ENCODE measurements at places on chromosomes 2 and 18.

- no peak for DNase-seq
These were observed 548.2 kb upstream of the LRRTM1 start for GRCh38 chr2:80852808-80853139.

DNA sequence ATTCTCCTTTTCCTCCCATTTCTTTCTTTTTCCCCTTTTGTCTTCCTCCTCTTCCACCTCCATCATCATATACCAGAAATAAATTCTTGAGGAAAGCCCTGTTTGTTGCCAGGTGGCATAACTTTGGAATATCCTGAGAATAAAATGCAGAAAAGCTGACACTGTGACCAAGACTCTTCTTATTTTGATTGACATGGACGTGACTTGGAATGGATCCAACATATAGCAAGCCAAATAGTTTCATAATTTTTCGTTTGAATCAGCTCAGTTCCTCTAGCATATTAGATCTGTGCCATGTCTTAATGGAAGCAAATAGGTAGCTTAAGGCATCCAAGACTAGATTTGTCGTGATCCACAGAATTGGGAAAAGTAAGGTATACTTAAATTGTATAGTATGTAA, 354.7 kb upstream of the FIGN start:
- DNase-seq, result no peak

DNA sequence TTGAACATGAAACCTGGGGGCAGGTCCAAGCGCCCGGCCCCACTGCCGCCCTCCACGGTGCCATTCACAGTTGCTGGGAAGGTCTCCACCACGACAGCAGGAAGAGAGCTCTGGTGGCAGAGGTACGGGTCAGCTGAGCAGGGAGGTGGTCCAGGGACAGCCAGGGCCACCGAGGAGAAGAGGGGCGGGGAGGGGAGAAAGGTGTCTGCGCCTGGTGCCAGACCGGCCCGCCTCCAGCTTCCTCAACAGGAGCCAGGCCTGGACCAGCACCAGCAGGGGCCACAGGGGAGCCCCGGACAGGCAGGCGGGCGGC, 56.2 kb downstream of the BIN1 start:
- DNase-seq, result no peak

DNA sequence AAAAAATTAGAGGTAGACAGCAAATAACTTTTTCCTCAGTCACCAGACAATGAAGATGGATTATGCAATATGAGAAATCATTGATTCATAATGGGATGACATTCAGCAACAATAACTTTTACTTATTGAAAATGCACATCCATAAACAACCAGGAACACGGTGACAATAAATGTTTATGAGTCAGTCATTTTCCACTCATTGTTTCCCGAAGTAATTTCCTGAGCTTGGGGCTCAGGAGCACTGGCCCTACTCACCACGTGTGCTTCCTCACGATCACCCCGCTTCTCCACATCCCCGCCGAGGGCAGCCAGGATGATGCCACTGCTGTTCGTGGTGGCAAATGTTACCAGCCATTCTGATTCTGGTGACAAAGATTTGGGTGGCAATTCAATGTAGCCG, 156.3 kb downstream of the LAMA1 start:
- DNase-seq, result no peak

- no peak for DNase-seq
These were observed 342.7 kb downstream of the CPS1 start for GRCh38 chr2:210899131-210899530.

- DNase-seq, result no peak
These were observed 220.7 kb downstream of the PRKCE start for GRCh38 chr2:45872211-45872610.

GRCh38 chr2:56749152-56749752, 565.5 kb downstream of the CCDC85A start:
- no peak for DNase-seq
